ENCODE measurements at places on chromosomes 6 and 20.

- no peak for DNase-seq
Observed at GRCh38 chr6:81304466-81304865, 448.0 kb downstream of the TENT5A start.

GRCh38 chr20:13995841-13996240 is 525 bp downstream of the MACROD2 start:
- DNase-seq = peak; percentile 71

GRCh38 chr20:61299618-61300017 is 47.6 kb downstream of the CDH4 start:
- DNase-seq = no peak

GRCh38 chr6:39923394-39923793 is 10.9 kb downstream of the MOCS1 start:
- DNase-seq = no peak

DNA sequence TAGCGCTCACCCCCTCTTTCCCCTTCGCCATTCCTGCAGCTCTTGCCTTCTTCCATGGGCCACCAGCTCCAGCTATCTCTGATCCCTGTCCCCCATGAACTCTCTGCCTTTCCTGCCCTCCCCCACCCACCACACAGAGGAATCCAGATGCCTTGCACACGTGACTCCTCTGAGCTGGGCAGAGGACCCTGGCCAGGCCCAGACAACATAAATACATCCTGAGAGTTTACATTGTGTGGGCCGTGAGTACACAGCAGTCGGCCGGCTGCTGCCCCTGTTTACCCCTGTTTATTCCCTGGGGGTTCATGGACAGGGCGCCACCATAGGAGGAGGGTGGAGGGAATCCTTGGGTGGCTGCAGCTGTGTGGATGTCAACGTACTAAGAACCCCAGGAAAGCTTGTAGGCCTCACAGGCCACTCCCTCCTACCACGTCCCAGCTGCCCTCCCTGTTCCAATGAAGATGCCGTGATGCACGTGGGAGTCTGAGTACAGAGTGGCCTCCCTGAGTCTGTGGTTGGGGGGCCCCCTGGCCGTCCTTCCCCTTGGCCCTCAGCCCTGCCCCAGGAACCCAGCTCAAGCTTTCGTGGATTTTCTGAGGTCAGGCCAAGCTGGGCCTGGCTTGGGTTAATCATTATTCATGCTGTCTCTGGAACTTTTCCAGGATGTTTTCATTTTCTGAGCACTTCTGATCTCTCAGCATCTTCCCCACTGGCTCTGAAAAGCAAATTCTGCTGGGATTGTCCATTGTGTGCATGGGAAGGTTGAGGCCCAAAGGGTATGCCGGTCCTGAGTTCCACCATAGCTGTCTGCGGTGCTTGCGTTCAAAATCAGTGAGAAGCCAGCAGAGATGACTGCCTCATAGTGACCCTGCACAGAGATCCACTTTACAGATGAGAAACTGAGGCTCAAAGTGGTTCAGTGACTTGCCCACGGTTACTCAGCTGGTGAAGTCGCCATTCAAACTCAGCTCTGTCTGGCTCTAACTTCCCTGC is 136.3 kb downstream of the MRPL14 start:
- DNase-seq = peak; percentile 77

DNA sequence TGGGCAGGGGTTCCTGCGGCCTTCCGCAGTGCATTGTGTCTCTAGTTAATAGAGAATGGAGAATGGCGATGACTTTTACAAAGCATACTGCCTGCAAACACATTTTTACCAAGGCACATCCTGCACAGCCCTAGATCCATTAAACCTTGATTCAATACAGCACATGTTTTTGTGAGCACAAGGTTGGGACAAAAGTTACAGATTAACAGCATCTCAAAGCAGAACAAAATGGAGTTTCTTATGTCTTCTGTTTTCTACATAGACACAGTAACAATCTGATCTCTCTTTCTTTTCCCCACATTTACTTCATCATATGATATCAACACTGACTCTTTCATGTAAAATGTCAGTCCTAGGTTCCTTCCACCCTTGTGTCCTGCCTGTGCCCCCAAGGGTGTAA is 63.5 kb downstream of the GCNT2 start:
- DNase-seq = no peak

GRCh38 chr6:113122060-113122459 is 735.1 kb upstream of the MARCKS start:
- peak; percentile 30 for DNase-seq

DNA sequence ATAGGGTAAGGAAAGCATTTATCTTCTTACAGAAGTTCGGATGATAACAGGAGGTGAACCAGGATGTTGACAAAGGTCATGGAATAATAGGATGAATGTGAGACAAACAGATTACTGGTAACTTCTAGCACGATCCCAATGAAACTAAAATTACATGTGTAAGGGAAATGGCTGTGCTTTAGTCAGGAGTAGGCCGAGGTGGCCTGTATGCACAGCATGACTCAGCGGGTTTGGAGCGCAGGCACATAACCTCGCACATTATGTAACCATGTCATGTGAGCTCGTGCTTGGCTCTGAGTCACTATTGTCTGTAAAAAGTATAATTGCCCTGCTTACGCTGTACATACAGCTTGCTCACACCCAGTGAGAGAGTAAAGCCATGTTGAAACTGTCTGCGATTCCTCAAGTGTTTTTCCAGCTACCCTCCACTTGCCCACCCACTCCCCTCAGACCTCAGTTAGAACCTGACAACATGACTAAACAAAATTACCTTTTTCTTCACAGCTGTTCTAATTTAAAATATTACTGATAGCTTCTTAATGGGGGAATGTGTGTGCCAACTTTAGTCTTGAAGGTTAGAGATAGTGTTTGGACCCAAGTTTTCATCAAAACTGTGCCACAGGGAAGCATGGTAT is 8.2 kb downstream of the CYB5R4 start:
- DNase-seq = peak; percentile 20

DNA sequence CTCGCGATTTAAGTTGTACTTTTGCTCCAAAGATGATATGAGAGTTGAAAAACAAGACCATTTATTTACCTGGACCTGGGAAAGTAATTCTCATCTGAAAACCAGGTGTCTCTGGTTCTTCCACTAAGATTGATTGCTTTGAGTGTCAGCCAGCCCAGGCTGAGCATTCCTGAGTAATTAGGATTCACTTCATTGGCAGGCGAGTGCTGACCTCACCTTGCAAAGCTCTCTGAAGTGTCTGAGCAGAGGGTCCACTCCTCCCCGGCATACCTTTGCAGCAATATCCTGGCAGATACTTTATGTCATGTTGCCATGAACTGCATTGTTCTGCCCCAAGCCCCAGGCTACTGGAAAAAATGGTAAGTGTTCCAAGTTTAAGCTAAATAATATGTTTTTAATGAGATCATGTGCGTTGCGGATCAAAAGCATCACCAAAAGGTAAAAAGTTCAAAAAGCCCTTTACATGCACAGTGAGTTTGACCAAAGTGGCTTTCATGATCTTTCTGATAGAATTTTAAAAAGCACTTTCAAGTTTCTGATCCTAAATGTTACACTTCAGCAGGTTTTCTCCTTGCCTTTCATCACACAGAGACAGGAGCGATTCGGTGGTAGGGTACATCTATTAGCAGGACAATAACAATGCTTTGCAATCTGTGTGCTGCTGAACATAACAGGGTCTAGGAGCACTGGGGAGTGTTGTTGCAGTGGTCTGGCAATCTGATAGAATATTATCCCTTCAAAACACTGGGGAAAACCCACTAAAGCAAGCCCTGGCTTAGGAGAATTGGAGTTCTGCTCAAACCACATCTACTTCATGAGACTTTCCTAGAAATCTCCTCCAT is 127.8 kb upstream of the EEF1E1 start:
- DNase-seq = no peak

DNA sequence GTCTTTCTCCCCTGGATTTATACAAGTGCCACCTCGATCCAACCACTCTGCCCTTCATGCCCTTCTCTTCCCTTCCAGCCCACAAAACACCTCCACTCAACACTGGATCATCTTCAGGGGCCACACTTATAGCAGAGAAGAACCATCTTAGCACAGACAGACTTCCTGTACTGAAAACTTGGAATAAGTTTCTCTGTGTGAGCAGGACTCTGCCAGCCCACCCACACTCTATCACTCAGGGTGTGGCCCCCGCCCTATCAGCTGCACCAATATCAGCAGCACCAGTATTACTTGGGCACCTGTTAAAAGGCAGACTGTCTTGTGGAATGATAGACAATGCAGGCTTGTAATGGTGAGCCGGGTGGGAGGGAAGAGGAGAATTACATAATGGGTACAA is 86.7 kb downstream of the SCML4 start:
- DNase-seq = no peak

DNA sequence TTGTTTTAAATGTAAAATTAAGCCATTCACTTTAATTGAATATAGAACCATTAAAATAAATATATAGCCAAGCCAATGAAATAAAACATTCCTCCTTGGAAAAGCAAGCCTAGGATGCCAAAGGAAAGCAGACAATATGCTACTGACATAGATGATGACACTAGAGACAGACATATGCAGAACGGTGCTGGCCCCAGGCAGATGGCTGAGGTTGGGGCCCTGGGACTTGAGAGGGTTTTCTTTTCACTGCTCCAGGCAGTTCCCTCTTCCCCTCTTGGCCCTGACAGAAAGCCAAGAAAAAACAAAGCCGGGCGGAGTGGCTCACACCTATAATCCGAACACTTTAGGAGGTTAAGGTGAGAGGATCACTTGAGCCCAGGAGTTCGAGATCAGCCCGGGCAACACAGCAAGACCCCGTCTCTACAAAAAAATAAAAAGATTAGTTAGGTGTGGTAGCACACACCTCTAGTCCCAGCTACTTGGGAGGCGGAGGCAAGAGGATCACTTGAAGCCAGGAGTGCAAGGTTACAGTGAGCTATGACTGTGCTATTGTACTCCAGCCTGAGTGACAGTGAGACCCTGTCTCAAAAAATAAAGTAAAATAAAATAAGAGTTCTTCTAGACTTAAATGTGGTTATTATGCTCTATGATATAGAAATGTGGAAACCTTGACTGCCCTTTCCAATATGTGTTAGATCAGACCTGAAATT is 31.2 kb downstream of the FASTKD5 start:
- peak; percentile 48 for DNase-seq

DNA sequence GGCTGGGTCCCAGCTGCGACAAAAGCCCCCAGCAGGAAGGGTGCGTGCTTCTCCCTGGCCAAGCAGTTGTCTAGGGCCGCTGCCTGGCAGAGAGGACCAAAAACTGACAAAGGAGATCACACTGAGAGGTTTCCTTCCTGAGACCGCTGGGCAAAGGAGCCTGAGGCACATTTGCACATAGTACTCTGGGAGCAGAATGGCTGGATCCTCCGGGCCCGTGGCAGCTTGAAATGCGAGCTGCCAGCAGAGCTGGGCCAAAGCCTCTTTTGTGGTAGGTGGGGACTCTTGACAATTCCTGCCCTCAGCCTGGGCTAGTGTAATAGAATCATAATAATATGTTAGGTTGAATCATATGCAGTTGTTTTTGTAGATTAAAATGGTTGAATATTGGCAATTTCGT is 33.1 kb upstream of the RNF8 start:
- no peak for DNase-seq

DNA sequence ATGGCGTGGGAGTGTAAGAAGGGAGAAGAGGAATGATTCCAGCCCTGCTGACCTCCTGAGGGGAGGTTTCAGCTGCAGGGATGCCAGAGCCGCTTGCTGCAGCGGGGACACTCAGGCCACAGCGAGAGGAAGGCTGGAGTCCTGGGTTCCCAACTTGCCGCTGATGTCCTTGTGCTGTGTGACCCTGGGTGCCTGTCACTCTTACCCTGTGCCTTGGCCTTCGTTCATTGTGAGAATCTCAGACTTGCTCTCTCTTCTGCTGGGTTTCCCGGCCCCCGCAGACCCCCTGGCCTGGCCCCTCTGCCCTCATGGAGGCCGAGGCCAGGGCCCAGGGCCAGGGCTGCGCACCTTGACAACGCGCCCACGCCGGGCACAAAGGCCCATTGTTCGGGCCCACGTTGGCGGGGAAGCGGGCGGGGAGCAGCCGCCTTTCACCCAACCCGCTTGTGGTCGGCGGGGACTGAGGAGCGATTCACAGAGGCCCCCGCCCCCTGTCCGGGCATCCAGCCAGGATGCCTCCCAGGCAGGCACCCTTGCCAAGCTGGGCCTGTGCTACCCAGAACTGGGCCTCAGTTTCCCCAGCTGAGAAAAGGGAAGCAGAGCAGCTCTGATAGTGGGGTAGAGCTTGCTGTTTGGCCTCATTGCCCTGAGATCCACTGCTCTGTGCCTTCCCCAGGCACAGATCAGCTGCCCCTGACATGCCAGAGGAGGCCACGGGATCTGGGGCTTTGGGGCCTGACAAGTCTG is 52.4 kb downstream of the CEBPB start:
- no peak for DNase-seq

DNA sequence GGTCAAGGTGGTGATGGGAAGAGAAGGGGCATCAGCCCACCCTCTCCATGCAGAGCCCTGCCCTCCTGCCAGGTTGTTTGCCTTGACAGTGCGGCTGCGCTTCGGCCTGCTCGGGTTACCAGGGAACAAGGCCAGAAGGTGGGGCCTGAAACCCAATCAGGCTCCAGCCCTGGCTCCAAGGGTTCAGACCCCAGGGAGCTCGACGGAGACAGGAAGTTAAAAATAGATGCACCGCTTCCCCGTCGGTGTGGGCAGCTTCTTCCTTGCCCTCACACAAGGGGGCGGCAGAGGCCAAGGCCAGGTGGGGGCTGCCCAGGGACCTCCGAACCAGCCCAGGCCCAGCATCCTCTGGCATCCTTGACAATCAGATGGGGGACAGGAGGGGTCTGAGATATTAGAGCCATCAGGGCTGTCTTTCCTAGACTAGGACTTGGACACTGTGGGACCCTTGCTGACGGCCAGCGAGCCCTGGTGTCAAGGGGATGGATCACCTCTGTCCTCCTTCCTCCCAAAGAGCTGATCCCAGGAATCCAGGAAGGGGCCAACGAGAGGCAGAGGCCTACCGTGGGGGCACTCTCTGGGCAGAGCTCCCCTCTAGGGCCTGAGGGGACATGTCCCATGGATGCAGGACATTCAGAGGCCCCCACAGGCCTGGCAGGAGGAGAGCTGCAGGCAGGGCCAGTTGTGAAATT is 65.2 kb downstream of the RIPOR3 start:
- peak; percentile 91 for DNase-seq

DNA sequence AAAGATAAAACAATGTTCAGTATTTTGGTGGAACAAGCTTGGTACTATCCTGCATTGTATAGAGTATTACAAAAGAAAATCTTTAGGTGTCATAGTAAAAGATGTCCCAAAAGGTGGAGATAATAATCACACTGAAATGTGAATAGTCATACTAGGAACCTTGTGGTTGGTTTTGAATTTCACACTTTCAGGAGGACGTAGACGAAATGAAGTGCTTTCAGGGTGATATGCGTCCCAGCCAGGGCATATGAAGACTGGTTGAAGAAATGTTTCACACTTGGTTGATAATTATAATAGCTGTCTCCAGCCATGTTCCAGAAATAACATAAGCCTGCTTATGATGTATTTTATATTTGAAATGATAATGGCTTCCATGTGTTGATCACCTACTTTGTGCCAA is 60.4 kb downstream of the SCAND1 start:
- DNase-seq = no peak

- DNase-seq = no peak
Observed at GRCh38 chr6:14748679-14749078, 497.2 kb upstream of the JARID2 start.
